PC-3 (cell line): ENCODE measurements at places on chromosomes 5 and 9. TPM values are rescaled to one million over a fixed set of nuclear protein-coding genes. Genes with fewer than 3 reads are reported as not detected.

Gene PCDHB11
- total RNA-seq: 0.40 and 0.69 TPM in 2 replicates

- no peak for DNase-seq
These were observed 27.0 kb upstream of the C9orf72 start for GRCh38 chr9:27600256-27600655.

GRCh38 chr5:43631182-43631910 lies 28.4 kb downstream of the NNT start:
- peak; percentile 93 for DNase-seq

DNA sequence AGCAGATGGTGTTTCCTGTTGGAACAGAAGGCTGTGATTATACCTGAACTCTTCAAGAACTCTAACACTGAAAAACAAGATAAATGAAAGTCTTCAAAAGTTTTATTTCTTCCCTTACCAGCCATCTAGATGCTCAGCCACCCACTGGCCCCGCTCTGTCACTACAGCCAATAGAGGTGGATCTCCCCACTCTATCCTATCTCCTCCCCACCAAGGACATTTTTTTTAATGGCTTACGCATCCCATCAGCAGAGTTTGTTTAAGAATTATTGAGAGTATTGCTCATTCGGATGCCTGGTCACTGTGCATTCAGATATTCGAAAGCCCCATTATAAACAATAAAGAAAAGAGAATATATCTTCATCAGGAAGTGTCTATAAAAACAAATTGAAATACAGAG lies 159.4 kb downstream of the RASEF start:
- peak; percentile 13 for DNase-seq

DNA sequence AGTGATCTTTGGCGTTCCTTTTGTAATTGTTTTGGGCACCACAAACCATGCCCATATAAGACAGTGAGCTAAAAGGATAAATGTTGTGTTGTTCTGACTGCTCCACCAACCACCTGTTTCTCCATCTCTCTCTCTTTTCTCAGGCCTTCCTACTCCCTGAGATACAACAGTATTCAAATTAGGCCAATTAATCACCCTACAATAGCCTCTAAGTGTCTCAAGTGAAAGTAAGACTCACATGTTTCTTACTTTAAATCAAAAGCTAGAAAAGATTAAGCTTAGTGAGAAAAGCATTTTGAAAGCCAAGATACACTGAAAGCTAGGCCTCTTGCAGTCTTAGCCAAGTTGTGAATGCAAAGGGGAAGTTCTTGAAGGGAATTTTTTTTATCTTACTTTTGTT lies 268.8 kb upstream of the NREP start:
- no peak for DNase-seq
